ENCODE measurements at places on chromosomes 12 and 14.

DNA sequence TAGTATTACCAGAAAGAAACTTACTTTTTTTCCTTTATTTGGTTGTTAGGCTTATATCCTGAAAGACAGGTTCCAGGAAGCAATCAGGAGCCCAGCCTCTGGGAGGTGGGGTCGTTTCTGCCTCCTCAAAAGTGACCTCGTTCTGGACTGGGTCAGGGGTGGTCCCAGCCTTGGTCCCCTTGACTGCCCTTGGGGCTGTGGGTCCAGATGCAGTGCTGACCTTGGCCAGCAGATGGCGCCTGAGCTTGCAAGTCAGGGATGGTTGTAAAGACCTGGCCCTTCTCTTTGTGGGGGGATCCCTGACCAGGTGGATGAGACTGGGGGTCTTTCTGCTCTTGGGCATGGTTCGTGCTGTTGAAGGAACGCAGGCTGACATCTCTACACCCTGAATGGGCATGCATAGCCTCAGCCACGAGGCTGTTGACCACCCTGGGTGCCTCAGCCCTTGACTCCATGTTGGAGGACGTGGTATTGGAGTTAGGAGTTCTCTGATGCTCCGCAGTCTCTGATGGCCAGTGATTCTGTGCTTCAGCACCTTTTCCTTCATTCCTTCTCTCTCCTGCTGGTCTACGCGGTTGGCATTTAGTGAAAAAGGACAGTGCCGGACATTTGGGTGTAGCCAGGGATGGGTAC is 62.4 kb downstream of the ADCK1 start:
- DNase-seq = peak; percentile 37

- DNase-seq = no peak
Observed at GRCh38 chr12:123979566-123979965, 6.6 kb downstream of the ZNF664 start.

- DNase-seq = peak; percentile 33
Observed at GRCh38 chr12:153080-153746, 60.7 kb downstream of the SLC6A12 start.

DNA sequence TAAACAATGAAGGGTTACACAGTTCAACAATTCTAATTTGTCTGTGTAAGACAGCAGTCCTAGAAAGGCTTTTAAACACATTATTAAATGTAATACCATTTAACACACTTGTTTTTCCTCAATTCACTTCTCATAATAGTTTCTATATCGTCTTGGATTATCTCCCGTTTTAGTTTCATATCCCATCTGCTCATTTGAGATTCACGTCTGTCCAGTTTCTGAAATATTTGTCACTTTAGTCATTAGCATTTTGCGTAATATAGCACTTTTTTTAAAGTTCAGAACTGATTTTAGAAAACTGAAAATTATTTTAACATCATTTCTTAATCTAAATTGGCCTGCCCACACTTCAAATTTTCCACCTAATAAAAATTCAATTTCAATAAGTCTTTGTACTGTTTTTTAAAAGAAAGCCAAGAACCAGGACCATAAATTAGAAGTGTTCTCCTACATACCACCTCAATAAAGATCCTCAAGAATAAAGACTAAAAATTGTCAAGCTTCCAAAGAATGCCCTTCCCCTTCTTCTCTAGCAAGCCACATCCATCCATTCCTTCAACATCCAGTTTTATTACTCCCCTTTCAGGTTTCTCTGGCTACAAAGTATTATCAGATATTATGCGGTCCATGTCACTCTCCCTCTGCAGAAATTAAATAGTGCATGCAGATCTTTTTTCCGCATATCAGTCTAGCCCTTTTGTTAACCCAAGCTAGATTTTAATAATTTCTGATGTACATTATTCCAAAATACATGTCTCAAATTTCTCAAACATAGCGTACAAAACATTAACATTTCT is 11.9 kb downstream of the MED13L start:
- peak; percentile 36 for DNase-seq

- no peak for DNase-seq
Observed at GRCh38 chr14:44771496-44771895, 190.3 kb downstream of the KLHL28 start.

- DNase-seq = peak; percentile 55
Observed at GRCh38 chr14:51527073-51527472, 124.6 kb upstream of the FRMD6 start.

GRCh38 chr12:123096182-123096581 is 54.7 kb downstream of the PITPNM2 start:
- DNase-seq = no peak

- peak; percentile 5 for DNase-seq
Observed at GRCh38 chr12:14356147-14356546, 9.3 kb upstream of the ATF7IP start.

- no peak for DNase-seq
Observed at GRCh38 chr12:117580718-117581062, 219.3 kb upstream of the NOS1 start.

DNA sequence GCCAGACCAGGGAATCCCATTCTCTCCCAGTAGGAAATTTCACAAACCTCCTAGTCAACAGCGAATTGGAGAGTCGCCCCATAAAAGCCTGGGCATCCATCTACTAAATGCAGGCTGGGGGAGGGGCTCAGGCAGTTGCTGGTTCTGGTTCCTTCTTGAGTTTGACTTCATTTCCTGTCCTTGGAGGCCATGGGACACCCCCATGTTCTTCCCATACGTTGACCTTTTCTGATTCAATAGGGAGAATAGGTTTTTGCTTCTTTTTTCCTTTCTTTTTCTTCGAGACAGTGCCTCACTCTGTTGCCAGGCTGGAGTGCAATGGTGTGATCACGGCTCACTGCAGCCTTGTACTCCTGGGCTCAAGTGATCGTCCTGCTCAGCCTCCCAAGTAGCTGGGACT is 44.1 kb upstream of the TMEM263 start:
- no peak for DNase-seq

GRCh38 chr14:24948261-24948847 is 101.6 kb downstream of the STXBP6 start:
- no peak for DNase-seq

- peak; percentile 57 for DNase-seq
Observed at GRCh38 chr14:58626431-58626831, 11.3 kb upstream of the DACT1 start.

DNA sequence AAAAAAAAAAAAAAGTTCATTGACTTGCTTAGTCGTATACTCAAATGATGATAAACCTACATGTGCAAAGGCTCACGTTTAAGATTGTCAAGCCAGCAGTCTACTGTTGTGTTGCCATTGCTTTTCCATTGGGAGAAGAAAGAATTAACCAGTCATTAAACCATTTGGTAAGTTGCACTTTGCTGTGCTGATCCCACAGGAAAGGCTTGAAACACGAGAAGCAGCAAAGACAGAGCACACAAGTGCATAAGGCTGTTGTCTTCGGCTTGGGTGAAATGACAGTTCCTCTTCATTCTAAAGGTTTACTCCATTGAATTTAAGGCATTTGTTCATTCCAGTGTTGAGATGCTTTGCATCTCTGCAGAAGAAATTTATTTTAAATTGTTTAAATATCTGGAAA is 50.1 kb downstream of the ZC3H14 start:
- DNase-seq = peak; percentile 59

DNA sequence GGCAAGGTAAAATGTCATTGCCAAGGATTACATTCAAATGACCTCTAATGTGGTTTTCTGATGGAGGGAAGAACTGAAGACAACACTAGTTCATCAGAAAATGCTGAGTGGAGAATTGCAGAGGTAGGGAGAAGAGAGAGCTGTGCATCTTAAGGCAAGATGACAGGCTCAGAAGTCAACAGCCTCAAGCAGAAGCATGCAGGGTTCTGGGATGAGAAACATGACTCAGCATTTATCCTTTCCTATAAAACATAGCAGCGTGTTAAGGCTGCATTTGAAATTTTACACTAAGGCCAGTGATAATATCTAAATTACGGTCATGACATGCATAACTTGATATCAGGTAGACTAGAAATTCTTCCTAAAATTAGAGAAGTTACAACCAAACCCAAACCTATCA is 53.7 kb upstream of the DYRK2 start:
- DNase-seq = no peak

DNA sequence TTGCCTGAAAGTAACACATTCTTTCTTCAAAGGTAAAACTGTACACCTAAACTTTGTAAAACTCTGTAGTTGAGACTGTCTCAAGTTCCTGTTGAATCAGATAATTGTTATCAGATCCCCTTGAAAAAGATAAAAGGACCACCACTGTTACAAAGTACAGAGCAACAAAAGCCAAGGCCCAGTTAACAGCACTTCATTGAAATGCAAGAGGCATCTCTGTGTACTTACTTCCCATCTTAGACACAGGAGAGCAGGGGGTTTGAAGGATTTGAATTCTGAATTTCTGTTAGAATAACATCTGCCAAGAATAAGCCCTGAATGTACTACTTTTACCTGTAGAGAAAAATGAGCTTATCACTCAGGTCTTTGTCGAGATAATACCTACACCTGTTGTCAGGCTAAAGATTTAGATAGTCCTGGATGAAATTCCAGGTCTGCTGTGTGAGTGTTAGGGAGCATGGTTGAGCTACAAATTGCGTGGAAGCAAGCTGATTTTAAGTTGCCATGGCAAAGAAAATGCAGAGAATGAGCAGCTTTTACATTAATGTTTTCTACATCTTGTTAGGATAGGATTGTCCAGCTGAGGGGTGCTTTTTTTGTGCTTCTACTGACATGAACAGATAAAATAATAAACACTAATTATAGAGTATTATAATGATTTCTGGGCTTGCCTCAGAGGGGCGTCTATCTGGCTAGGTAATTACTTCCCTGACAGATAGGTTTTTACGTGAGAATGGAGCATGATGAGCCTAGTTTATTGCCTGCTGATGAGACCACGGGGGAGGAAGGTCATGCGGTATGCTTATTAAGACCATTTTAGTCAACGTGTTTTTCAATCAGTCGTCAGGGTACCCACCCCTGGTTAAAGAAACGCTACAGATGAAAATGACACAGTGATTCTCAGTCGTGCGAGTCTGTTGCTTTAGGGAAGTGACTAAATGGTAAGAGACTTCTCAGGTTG is 309.2 kb downstream of the PAWR start:
- no peak for DNase-seq

- no peak for DNase-seq
Observed at GRCh38 chr12:104285740-104286515, 17.6 kb upstream of the EID3 start.

- no peak for DNase-seq
Observed at GRCh38 chr12:59396519-59396918, 199.3 kb upstream of the SLC16A7 start.

GRCh38 chr12:718756-719102 is 33.6 kb upstream of the WNK1 start:
- DNase-seq = no peak

DNA sequence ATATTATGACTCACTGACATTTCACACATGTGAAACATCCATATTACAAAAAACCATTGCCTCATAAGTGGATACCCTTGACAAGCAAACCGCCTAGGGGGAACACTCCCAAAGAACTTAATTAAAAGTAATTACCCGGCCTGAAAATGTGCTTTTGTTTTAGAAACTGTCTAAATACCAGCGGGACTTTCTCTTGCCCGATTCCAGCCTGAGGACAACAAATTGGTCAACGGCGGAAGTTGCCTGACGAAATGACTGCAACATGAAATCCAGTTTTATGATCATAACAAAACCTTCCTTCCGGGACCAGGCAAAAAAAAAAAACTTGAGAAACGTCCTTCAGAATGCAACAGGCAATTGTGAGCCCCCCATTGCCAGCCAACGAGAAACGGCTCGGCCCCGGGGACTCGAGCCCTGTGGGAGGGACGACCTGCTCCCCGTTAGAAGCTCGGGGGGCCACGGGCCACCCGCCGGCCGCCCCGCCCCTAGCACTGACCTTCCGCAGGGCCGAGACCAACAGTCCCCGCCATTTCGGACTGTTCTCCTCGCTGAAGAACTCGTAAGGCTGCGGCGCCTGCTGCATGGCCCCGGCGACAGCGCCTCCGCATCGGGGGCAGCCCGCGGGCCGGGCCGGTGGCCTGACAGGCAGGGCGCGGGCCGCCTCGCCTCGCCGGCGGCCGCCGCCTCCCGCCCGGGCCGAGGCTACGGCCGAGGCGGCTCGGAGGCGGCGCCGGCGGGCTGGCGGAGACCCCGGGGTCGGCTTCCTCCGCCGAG is 490 bp downstream of the SOS2 start:
- peak; percentile 39 for DNase-seq

DNA sequence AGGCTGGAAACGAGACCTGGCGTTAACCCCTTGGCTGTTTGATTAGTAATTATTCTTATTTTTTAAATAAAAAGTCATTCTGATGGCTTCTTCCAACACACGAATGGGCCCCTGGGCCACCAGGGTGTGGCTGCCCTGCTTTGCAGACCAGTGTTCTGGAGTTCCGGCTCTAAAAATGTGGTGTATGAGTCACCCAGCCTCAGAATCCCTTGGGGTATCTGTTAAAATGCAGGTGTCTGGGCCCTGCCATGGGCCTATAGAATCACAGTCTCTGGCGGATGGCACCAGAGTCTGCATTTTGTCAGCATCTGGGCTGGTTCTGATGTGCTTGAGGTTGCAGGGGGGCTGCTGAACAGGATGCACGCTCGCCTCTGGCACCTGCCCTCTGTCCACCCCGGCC is 2.5 kb upstream of the PSMC1 start:
- DNase-seq = no peak

GRCh38 chr12:32084017-32084688 is 22.5 kb upstream of the BICD1 start:
- no peak for DNase-seq

- no peak for DNase-seq
Observed at GRCh38 chr12:131603939-131604795, 106.7 kb upstream of the SFSWAP start.

DNA sequence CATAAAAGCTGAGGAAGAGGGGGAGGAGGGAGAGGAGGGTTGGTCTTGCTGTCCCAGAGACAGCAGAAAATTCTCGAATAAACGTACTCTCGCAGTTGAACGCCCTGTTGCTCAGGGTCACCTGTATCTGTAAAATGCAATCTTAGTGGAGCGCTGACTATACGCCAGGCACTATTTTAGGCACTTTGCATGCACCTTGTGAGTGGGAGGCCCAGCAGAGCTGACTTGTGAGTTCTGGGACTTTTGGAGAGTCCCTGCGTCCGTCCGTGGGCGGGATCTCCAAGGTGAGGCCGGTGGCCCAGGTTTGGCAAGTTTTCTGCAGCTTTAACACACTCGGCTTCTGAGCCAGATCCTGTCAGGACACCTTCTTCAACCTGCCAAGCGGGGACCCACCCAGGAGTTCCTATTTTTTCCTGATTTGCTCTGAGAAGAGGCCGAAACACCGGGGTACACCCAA is 32.5 kb upstream of the PLEKHG6 start:
- no peak for DNase-seq
